COR-L47 (cell line): ENCODE measurements at places on chromosomes 4 and X.

- no peak for DNase-seq
Measured at GRCh38 chr4:144340931-144341330, 200.4 kb upstream of the GYPA start.

- no peak for DNase-seq
Measured at GRCh38 chr4:40587826-40588225, 41.8 kb downstream of the RBM47 start.

DNA sequence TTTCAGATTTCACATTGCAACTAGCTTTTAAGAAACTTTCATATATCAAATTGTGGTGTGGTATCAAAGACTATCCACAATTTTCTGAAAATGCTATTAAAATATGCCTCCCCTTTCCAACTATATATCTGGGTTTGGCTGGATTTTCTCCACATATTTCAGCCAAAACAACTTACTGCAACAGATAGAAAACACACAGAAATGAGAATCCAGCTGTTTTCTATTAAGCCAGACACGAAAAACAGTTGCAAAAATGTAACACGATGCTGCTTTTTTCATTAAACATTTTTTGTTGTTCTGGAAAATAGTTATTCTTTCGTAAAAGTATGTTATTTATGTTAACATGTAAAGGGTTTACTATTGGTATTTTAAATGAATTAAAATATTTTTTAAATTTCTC lies 33.1 kb downstream of the DCTD start:
- DNase-seq, result no peak

GRCh38 chrX:56125946-56126345 lies 106.2 kb upstream of the KLF8 start:
- DNase-seq, result no peak
